ENCODE measurements at places on chromosomes 3 and 15.

DNA sequence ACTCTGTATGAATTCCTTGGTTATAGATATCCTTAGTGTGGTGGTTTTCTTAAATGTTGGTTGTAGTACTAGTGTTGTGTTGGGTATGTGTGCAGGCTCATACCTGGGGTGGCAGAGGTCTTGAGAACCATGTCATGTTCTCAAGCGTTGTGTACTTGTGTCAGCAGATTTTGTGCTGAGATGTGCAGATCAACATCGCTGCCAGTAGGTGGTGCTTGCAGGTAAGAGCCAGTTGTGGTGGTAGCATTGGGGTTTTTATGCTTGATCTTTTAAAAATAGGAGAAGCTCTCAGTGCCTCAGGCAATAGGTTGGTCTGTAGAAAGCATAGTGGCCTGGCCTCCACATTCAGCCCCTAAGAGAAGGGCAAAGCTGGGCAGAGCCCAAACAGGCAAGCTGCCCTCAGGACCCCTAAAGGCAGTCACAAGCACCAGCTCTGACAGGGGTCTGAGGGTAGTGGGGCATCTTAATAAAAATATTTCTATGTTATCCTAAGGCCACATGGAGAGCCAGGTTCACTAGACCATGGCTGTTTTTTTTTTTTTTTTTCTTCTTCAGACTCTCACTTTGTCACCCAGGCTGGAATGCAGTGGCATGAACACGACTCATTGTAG is 164.0 kb downstream of the IL20RB start:
- no peak for DNase-seq

DNA sequence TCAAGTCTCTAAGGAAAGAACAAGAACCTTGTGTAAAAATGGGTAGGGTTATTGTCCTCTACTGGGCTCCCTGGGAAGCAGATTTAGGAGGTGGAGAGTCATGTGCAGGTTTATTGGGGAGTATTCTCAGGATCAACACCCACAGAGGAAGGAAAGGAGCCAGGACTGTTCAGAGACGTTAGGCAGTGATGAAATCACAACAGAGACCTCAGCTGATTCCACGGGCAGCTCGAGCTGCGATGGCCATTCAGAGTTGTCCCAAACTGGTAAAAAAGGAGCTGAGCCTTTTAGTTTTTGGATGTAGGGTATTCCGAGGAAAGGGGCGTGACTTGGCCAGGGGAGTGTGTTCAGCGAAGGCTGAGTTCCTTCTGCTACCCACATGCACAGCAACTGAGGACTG is 85.0 kb downstream of the RORA start:
- no peak for DNase-seq

DNA sequence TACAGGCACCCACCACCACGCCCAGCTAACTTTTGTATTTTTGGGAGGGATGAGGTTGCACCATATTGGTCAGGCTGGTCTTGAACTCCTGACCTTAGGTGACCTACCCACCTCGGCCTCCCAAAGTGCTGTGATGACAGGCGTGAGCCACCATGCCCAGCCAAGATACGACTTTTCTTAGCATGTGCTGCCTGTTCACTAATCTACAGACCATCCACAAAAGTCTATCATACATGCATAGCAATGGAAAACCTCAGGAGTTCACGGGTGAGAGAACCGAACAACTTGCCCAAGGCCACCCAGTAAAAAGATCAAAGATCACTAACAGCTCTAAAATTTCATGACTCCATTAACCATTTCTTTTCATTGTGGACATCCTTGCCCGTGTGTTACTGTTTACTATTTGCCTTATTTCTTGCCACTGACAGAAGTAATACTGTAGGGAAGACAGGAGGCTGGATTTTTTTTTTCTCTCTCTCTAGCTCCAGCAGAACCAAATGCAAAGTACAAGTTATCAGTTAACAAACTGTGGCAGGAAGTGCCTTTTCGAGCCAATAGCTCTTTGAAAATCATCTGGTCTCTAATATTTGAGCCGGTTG is 92.3 kb downstream of the FOXP1 start:
- DNase-seq = peak; percentile 45

- DNase-seq = no peak
Observed at GRCh38 chr3:72630969-72631344, 217.3 kb downstream of the SHQ1 start.

GRCh38 chr3:194633349-194634004 is at the start of gene TMEM44:
Gene TMEM44 (minus strand): TSS chr3:194633419. CDS start chr3:194633215, 204 bp downstream.
- peak; percentile 78 for DNase-seq

DNA sequence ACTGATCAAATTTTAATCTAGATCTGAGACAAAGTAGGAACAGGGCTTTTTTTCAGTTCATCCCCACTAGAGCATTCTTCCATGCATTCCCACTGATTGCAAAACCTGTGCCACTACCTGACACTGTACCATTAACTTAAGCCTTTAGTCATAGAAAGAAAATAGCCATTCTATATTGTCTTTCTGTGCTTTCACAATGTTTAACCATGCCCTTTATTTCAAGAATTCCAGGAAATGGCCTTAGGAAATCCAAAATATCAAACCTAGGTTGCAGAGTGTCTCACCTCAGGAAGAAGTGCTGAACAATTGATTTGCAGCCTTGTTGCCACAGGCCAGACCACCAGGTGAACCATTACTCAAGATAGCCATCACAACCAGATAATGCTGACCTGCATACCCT is 56.2 kb upstream of the TGFBR2 start:
- DNase-seq = no peak

DNA sequence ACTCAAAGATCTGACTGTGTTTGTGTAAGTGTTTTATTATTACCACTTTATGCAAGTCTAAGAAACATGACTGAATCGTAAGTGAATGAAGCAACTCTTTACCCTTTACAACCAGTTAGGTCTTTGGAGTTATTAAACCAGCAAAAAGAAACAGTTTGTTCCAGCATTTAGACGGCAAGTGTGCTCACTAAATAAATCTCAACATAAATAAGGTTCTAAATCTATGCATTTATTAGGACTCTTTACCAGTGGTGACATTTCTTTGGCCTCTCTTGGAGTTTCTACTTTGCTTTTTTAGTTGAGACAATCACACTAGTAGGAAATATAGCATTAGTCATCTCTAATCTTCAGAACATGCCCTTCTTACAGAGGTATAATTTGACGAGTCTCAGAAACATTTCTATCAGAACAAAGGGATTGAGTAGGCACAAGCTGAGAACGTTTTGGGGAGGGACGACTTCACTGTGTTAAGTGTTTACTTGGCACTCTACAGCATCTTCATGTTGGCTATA is 739.9 kb upstream of the NR2F2 start:
- no peak for DNase-seq

GRCh38 chr3:167167491-167167890 is 212.6 kb downstream of the ZBBX start:
- no peak for DNase-seq

GRCh38 chr3:19885468-19885867 is 48.5 kb downstream of the EFHB start:
- DNase-seq = no peak

DNA sequence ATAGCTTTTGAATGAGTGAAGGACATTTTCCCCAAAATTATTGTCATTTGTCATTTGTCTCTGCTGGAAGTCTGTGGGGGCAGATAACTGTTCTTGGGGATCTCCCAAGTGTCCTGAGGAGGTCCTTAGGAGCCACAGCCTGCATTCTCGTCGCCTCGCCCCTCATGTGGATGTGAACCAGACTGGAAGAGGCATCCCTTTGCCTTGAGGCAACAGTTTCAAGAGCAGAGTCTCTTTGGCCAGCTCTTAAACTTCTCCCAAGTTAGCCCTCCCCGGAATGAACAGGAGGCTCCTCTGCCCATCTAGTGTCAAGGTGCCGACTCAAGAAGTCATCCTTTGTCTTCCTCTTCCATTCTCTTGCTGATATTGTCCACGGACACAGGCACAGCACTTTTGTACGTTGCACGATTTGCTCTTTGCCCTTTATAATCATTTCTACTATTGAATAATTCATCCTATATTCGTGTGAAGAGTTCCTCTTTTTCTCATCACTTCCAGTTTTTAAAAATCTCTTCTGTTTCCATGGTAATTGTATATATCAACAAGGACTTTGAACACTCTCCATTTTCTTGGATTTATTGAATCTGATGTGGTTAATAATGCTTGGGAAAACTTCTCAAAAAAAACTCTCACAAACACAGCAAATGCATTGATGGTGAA is 40.8 kb upstream of the CD47 start:
- DNase-seq = no peak

DNA sequence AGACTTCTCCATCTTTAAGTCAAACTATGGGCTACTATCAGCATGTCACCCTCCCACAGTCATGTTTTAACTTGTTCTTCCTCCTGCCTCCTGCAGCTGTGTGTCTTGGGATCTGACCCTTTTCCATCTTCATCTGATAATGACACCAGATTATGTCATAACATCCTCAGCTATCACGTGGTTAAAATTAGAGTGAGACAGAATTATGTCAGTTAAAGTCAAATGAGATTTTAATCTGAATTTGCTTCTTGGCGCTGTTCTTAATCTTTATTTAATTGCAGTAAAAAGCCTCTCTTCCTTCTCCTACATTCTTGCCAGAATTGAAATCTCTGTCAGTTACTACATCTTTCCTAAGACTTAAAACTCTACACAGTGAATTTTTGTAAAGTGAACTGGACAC is 107.2 kb downstream of the ARPP21 start:
- no peak for DNase-seq
